Left lung (tissue), 14 donors: ENCODE measurements at places on chromosomes 13 and 19. TPM values are rescaled to one million over a fixed set of nuclear protein-coding genes. Genes with fewer than 3 reads are reported as not detected.

GRCh38 chr19:30209617-30210600, 162.3 kb upstream of the ZNF536 start:
- DNase-seq = no peak

DNA sequence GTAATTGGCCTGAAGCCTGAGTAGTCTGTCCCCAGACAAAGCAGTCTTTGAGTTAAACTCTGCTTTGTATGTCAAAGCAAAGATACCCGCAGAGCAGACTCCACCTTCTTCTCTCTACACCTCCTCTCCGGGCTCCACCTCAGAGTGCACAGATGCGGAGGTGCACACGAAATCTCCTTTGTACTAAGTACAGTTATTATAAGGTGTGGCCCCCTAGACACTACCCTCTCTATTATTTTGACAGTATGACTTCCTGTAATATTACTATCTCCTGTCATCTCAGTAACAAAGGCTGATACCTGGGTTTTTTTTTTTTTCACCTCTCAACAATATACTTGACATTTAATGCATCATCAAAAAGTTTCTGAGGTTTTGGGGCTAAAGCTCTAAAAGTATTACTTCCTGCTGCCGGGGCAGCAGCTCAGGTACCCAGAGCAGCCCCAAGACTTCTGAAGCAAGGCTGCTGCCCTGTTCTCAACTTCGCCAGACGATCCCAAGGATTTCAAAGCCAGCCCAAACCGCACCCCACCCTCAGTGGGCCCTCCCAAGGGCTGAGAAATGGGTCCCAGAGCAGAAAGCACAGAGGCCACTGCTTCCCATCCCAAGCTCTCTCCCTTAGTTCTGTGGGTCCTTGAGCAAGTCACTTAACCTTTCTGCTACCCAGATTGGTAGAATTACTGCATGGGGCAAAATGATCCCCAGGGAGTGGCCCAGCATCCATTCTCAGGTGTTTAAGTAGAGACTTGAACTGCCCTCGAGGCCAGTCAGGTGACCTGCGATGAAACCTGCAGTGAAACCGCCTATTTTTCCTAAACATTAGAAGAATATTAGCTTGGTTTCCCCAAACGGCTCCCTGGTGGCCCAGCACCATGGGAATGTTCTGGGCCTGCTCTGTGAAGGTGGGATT, 180.6 kb downstream of the FOXO1 start:
- DNase-seq = no peak

GRCh38 chr13:106987427-106987785, 419.5 kb upstream of the ARGLU1 start:
- no peak for DNase-seq

GRCh38 chr19:10112895-10113591, 1.6 kb downstream of the P2RY11 start:
- DNase-seq = no peak

GRCh38 chr13:71597150-71597549, 269.9 kb downstream of the DACH1 start:
- no peak for DNase-seq

- DNase-seq = no peak
Measured at GRCh38 chr13:83297586-83298290, 584.5 kb downstream of the SLITRK1 start.

DNA sequence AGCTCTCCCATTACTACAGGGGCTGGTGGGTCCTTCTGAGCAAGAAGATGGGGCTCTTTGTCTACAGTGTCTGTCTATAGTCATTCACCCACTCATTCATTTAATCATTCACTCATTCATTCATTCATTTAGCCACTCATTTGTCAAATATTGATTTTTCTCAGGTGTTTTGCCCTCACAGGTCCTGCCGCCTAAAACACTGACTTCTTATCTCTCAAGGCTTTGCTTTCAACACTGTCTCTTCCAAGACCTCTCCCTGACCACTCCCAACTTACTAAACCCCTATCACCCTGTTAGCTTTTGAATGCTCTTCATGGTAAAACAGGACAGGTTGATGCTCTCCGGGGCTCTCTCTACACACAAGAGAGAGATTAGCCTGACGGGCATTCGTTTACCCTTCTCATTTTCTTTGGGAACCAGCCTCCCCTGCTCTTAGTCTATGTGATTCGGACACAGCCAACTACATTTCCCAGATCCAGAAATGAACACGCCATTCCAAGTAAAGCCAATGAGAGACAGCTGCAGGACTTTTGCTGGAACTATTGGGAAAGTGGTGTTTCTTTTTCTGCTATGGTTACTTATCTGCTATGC, 22.7 kb downstream of the FAM187B start:
- no peak for DNase-seq

GRCh38 chr13:84812789-84813188, 930.5 kb upstream of the SLITRK1 start:
- DNase-seq = no peak

DNA sequence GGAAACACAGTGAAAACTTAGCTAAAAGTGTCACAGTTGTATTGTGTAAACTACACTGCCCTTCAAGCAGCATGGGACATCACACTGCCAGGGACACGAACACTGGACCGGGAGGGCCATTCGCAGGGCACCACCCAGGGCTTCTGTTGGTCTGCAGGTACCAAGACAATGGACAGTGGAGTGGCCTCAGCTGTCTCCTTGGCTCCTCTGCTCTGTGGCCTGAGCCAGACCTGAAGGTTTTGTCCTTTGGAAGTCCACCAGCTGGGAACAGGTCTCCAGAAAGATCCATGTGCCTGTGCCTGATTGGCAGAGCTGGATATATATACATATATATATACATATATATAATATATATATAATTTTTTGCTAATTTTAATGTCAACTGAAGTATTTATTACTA, 149.8 kb downstream of the ZNF536 start:
- DNase-seq = no peak

- no peak for DNase-seq
Measured at GRCh38 chr13:40578055-40578454, 88.4 kb downstream of the FOXO1 start.

- DNase-seq = no peak
Measured at GRCh38 chr13:76641056-76641455, 245.1 kb downstream of the KCTD12 start.

DNA sequence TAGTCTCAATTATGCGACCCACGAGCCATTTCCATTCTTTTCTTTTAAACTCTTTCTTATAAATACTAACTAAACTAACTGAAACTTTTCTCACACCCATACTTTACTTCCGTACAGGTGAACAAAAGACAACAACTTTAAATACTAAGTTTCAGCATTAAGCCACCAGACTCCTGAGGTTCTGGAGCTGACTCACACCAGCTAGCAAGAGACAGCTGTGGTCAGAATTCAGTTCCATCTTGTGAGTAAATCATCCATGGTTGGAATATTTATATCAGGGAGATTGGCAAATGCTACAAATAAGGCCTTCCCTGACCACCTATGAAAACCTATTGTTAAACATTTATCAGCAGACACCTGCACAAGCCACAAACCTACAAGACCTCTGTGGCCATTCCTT, 897.0 kb downstream of the EFNB2 start:
- DNase-seq = no peak

The CYP4F3 gene
- 0.14 TPM for polyA plus RNA-seq

The CEP89 gene
- polyA plus RNA-seq = 37.9 TPM

The KIR3DL2 gene
- not detected for polyA plus RNA-seq

The ZSCAN5B gene
- not detected for polyA plus RNA-seq

The OR7E24 gene
- polyA plus RNA-seq = not detected

The NDUFA13 gene
- polyA plus RNA-seq = 195 TPM

The PRKCSH gene
- polyA plus RNA-seq = 305 TPM

The KLK15 gene
- polyA plus RNA-seq = not detected

The RNF113B gene
- not detected for polyA plus RNA-seq

The C19orf33 gene
- 18.9 TPM for polyA plus RNA-seq

The DIRAS1 gene
- 2.7 TPM for polyA plus RNA-seq
